Stimulated activated CD8-positive, alpha-beta memory T cell treated with anti-CD3 and anti-CD28 coated beads, Interleukin-4, amount 100 ng/mL, for 4 hours (primary cell): ENCODE measurements at places on chromosomes 3 and 15.

DNA sequence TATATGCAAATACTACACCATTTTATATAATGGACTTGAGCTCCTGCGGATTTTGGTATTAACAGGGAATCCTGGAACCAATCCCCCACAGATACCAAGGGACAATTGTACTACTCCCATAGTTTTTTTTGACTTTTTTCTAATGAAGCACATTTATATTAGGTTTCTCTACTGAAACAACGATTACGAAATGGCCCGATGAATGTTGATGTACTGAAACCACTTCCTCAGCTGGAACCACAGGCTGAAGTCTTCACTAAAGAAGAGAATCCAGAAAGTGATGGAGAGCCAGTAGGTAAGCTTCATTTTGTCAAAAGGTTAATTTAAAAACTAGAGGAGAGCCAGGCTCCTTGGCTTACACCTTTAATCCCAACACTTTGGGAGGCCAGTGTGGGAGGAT lies 121.5 kb upstream of the LRRFIP2 start:
- no peak for DNase-seq

- DNase-seq, result no peak
These were observed 15.0 kb upstream of the TM6SF1 start for GRCh38 chr15:83092309-83092976.

DNA sequence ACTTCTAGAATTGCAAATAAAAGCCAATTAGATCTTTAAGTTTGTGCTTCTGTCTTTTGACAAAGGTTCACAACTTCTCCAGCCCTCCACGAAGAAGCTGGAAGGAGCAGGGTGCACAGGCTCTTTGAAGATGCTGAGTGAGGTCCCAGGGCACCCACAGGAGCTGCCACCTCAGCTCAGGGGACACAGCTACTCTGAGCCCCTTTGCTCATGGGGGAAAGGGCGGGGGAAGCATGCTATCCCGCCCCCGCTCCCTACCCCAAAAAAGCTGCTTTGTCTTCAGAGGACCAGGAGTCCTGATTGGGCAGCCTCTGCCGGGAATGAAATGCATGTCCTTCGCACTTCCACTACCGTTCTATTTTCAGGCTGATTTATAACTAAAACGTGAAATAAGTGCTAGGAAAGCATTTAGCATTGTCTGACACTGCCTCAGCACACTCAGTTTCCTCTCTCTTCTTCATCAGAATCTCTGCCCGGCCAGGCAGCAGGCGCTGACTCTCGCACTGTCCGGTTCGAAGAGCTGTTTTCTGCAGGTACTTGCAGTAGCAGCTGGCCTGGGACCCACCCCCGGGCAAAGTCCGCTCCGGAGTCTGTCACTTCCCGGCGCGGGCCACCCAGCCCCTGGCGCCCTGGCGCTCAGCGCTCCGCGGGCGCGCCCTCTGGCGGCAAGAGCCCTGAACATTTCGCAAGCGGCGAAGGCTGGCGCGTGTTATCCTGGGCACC lies 45.5 kb upstream of the KLHL25 start:
- peak; percentile 60 for DNase-seq

DNA sequence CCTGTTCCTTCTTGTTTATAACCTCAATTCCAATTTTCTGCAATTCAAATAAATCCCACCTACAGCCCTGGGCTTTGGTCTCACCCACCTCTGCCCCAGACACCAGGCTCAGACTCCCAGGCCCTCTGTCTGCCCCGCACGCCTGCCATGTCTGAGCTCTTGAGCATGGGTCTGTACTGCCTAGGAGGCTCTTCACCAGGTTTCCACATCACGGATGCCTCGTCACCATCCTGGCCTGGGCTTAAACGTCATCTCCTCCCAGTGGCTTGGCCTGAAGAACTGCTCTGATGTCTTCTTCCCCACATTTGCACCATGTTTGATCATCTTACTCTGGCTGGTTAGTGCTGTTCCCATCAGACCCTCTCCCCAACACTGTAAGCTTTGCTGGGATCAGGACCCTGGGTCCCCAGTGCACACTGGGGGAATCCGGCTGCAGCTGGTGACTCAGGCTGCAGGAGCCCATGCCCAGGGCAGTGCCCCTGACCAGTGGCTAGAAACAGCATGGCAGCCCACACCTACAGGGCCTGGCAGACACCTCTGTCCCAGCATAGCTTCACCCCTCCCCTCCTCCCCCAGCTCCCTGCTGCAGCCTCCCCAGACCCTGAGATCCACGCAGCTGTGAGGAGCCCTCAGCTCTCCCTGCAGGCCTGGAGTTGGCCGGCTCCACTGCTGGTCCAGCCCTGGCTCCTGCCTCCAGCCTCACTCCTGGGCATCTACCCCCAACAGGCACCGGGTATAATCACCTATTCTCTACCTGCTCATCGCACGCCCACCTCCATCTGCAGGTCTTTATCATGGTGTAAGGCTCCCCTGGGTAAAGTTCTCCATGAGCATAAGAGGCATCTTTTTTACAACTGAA lies 162.8 kb upstream of the NSMCE3 start:
- DNase-seq, result no peak

- no peak for DNase-seq
These were observed 31.1 kb upstream of the RASA2 start for GRCh38 chr3:141455603-141456300.

GRCh38 chr15:72797338-72797689 lies 13.8 kb upstream of the ADPGK start:
- no peak for DNase-seq

DNA sequence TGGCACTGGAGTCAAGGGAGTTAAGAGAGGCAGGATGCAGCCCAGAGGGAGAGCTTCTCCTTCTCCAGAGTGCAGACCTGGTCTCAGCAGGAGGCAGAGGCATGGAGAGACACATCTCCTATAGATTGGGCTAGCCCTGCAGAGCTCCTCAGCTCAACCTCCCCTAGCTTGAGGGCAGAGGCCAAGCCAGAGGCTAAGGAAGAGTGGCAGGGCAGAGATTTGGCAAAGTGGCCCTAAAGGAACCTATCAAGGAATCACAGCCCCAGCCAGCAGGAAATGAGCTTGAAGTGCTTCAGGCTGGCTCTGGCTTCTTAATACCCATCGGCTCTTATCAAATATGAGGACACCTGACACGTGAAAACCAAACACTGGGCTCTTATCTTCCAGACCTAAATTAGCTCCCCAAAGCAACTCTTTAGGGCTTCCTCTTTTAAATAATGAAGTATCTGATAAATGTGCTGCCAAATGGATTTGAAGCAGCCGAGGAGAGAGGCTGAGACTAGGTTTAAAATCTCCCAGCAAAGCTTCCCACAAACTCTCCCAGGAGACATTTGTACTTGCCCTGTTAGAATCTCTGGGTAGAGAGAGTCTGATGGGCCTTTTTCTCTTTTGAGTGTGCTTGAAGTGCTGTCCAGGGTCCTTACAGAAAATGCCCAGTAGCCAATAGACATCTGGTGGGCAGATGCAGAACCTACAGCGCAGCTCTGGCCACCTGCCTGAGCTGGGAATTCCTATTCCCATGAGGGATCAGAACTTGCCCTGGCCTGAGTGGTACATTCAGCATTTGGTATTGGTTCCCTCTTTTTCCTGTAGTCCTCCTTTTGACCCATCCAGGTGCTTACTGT lies 271.4 kb downstream of the CLSTN2 start:
- DNase-seq, result no peak

GRCh38 chr3:126212620-126213378 lies 32.4 kb upstream of the ALDH1L1 start:
- no peak for DNase-seq

DNA sequence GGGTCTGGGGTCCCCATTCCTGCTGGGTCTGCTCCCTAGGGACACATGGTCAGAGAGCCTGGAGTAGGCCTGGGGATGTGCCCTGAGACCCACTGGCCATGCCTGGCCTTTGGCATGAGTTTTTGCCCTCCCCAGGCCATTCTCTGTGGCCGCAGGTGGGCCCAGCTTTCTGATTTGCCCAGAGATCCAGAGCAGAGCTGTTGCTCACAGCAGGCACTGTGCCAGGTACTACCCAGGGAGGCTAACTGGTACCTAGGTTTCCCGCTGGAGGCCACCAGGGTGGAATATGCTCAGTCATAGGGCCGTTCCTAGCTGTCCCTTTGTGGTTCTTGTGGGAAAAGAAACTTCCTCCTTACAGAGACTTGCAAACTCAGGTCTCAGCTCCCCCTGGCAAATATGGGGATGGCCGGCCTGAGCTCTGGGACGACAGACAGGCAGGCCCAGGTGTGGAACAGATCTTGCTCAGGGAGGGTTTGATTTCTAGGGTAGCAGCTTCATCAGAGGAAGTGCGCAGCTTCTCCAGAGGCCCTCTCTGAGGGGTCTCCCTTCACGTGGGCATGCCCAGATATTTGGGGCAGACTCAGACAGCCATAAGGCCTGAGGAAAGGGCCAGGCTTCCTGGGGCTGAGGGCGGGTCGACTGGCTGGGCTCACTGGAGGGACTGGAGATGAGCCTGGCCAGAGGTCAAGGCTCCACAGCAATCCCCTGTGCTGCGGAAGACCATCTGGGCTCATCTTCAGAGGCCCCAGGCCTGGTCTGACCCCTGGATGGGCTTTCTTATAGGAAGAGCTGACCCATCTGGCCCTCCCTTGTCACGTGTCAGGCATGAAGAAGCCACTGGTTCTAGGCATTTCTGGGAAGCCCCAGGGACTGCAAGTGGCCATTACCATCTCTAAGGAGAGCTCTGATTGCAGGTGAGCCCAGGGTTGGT lies 28.0 kb downstream of the ACAA1 start:
- DNase-seq, result no peak

DNA sequence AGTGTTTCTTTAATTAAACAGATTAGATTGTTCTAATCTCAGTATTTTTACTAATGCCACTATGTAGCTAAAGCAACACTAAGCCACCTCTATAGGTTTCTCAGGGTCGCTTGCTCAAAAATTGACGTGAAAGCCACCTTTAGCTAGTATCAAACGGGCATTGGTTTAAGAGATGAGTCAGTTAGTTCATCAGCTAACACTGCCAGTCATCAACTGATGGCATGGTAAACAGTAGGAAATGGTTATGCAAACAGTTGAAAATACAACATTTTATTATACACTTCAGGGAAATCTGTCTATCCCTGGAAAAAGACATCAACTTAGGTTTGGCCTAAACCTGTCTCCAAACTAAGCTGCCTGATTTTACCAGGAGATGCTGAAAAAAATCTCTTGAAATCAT lies 582.3 kb upstream of the NAALADL2 start:
- DNase-seq, result no peak

- no peak for DNase-seq
These were observed 29.7 kb downstream of the SUCLG2 start for GRCh38 chr3:67624687-67625086.

DNA sequence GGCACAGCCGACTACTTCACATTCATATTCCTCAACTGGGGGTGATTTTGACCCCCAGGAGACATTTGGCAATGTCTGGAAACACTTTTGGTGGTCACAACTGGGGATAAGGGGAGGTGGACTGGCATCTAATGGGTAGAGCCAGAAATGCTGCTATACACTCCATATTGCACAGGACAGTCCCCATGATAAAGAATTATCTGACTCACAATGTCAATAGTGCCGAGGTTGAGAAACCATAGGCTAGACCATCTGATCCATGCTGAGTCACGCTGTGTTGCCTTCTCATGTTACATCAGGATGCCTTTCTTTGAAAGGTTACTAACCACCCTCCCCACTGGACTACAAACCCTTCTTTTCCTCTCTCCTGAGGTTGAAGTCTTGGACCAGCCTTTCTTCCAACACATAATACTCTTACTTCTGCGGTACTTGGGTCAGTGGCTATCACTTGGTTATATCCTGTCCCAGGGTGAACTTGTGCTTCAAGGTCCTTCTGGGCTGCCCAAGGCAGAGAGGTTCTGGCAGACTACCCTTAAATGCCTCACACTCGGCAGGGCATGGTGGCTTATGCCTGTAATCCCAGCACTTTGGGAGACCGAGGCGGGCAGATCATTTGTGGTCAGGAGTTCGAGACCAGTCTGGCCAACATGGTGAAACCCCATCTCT lies 68.8 kb downstream of the CTNNB1 start:
- DNase-seq, result no peak

- DNase-seq, result no peak
These were observed 42.2 kb downstream of the BHLHE40 start for GRCh38 chr3:5021116-5022092.

GRCh38 chr15:88331291-88331690 lies 74.8 kb upstream of the NTRK3 start:
- no peak for DNase-seq

DNA sequence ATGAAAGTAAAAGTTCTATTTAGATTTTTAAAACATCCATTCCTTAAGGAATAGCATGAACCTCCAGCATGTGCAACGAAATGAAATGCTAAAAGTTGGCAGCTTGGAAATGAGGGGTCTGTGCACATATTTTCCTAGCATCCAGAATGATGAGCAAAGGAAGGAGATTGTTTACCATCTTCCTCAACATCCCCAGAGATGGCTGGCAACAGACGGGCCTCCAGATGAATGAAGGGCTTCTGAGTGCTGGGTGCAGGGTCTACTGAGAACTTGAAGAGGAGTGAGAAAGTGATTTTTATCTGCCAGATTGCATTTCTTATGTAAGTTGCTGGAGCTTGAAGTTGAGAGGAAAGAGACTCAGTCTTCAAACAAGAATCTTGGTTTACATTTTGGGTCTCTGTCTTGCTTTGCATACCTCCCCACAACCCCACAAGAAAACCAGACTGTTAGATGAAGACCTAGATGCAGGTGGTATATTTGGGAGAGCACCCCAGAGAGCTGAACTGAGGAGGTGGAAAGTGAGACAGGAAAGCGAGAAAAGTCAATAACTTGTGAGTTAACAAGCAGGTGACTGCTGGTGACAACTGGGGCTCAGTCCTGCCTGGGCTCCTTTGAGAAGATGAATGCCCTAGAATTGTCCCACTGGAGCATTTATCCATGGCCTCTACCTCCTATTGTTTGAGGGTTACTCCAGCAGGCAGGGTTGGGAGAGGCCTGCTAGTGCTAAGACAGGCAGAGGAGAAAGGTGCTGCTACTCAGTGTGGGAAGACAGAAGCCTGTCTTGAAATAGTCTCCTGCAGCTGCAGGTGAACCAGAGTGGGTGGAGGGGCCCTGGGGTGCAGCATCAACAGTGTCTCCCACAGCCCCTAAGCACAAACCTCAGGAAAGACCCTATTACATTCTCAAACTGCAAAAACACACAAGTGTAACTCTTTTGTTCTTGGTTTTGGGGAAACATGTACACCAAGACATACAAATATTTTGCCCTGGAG lies 10.5 kb upstream of the CCK start:
- DNase-seq, result no peak

DNA sequence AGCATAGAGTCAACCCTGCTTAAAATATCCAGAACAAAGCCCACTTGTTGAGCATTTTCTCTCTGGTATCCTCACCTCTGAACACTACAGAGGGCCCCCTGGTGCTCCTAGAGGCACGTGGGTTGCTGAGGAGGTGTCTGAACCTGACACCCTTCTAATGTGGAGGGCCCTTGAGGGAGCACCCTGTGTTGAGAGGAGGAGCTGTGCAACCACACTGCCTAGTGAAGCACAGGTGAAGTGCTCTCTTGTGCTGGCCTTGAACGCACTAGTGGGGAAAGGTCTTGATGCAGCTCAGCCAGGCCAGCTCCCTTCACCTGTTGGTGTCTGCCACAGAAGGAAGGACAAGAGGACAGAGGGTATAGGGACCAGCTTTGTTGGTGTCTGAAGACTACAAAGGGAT lies 51.9 kb downstream of the CCK start:
- DNase-seq, result no peak

DNA sequence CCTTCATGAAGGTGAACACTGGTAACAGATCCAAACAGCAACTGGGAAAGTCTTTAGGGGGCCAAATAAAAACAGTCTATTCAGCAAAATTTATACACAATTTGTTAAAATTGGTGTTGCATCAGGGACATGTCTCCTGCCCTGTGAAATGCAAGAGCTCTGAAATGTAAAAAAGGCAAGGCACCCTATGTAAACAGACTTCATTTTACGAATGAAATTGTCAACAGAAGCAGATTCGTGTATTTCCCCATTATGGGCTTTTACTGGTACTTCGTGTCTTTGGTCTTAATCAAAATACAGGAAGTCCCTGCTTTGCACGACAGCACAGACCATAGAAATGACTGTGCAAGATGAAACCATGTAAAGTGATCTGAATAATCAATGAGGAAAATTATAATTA lies 127.3 kb upstream of the THBS1 start:
- DNase-seq, result no peak
